ENCODE measurements at places on chromosomes 7 and 10.

- no peak for DNase-seq
Measured at GRCh38 chr10:101892782-101893391, 49.3 kb upstream of the KCNIP2 start.

GRCh38 chr7:17236171-17236570, 62.3 kb upstream of the AHR start:
- DNase-seq: no peak

DNA sequence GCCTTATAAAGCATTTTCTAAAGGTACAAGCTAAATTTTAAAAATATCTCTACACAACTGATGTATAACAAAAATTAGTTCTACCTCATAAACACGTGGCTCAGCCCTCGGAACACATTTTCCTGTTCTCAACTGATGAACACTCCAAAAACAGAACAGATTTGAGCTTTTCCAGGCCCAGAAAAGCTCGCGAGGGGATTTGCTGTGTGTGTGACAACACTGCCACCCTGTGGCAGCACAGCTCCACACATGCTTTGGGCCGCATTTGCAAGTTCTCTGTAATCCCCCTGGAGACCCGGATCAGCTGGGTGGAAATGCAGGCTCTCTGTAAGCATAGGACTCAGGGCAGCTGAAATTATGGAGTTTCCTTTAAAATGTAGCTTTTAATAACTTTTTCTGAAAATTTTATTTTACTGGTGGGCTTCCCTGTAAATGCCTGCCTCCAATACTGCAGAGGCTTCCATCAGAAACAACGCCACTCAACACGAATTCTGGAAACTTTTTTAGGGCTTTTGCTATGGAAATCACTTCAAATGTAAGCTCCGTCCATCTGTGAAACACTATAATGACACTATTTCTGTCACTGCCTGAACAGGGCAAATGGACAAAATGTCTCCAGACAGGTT, 155.5 kb downstream of the COBL start:
- DNase-seq: peak; percentile 4

GRCh38 chr10:132248455-132249225, 59.1 kb downstream of the STK32C start:
- peak; percentile 53 for DNase-seq

DNA sequence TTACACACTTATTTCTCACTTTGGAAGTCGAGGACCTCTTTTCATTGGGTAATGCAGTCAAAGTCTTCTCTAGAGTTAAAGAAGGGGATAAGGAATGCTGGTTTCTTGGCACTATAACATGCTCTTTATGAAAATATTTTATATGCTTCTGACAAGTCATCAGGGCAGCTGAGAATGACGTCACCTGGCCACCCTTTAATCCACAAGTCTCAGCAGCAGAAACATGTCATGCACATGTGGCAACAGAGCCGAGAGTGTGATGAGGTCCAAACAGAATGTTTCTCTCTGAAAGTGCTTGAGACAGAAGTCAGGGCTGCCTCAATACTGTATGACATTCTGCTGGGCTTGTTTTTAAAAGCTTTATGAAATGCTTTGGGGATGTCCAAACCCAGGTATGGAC, 63.5 kb upstream of the C10orf90 start:
- DNase-seq: no peak

GRCh38 chr10:86817246-86817645, 60.8 kb downstream of the BMPR1A start:
- DNase-seq: no peak

GRCh38 chr7:36863901-36864701, 139.8 kb upstream of the AOAH start:
- DNase-seq: peak; percentile 6

GRCh38 chr10:58044072-58044471, 223.6 kb downstream of the IPMK start:
- no peak for DNase-seq

GRCh38 chr10:74332398-74332797, 181.4 kb downstream of the ADK start:
- DNase-seq: no peak

- DNase-seq: no peak
Measured at GRCh38 chr10:84059526-84059925, 79.8 kb upstream of the GHITM start.

DNA sequence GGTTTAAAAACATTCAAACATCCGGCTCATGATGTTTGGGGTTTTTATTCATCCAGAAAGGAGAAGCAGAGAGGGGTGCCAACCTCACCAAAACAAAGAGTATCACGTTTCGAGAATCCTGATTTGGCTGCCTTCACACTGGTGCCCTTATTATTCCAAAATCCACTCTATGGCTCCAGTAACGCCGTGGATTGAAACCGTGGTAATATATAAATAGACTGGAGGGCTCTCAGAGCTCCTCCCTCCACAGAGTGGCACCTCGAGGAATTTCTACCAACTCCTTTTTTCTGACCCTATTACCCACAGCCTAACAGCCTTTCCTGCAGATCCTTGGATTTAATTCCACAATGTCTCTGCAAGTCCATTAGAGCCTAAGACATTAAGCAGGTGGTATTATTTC, 353.6 kb downstream of the CRPPA start:
- no peak for DNase-seq

GRCh38 chr10:75352650-75353049, 48.9 kb downstream of the ZNF503 start:
- no peak for DNase-seq

- DNase-seq: no peak
Measured at GRCh38 chr10:5480162-5480941, 19.0 kb downstream of the CALML5 start.

DNA sequence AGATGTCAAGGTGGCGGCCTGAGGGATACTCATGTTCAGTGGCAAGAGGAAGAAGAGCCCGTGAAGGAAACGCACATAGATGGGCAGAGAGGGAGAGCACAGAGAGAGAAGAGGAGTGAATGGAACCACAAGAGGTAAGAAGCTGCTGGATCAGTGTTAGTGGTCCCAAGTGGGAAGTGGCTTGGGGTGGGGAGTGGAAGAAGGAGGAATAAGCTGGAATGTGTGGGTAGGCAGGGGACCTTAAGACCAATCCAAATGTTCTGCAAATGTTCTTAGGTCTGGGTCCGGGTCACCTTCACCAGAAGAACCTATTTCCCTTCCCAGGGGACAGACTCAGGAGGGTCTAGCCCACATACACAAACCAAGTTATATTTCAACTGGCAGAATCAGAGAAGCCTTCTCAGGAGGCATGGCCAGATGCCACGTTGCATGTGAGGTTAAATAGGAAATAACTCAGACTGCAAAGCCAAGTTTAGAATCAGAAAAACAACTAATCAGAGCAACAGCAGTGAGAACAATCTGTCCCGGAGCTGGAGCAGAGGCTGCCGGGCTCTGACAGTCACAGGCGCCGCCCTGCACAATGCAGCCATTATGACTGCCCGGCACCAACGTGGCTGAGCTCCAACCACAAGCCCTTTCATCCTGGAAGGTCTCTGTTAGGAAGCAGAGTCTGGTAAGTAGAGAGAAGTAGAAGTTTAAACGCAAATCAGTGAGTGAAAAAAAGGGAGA, 78.6 kb upstream of the ARMC3 start:
- DNase-seq: no peak

- DNase-seq: no peak
Measured at GRCh38 chr10:9012312-9012711, 957.8 kb downstream of the GATA3 start.

DNA sequence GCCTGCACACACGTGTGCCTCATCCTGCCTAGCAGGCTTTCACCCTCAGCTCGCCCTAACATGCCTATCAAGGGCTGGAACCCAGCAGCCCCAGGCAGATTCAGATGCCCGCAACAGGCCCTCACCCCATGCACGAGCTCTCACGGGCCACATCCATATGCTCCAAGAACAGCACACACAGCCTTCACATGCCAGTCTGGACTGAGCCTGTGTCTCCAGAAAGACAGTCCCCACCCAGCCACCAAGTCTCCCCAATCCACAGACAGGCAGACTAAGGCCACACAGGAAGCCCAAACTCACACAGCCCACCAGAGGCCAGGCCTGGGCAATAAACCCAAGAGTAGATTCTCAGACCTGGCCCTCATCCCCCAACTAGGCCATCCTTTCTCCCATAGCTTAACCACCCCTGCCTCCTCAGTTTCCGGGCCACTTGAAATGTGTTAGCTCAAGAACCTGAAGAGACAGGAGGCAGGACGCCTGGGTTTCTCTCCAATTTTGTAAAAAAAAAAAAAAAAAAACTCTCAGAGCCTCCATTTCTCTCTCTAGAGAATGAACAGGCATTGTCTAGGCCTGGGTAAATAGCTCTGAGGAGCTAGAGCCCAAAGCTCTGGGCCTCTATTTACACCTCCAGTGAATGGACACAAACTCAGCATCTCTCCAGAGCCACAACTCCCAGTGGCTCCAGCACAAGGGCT, 6.8 kb downstream of the LDB1 start:
- no peak for DNase-seq

DNA sequence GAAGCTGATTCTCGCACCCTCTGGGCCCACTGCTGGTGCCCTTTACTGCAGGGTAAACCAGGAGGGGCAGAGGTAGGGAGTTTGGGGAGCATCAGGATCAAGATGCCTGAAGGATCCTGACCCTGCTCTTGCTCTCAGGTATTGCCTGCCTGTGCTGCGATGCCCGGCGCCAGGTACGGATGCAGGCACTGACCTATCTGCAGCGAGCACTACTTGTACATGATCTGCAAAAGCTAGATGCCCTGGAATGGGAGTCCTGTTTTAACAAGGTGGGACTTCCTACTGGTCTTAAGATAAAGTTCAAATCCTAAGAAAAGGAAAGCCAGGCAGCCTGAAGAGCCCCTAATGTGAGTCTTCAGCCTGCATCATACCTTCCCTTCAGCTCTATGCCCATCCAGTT, 16.1 kb upstream of the NFKB2 start:
- no peak for DNase-seq

DNA sequence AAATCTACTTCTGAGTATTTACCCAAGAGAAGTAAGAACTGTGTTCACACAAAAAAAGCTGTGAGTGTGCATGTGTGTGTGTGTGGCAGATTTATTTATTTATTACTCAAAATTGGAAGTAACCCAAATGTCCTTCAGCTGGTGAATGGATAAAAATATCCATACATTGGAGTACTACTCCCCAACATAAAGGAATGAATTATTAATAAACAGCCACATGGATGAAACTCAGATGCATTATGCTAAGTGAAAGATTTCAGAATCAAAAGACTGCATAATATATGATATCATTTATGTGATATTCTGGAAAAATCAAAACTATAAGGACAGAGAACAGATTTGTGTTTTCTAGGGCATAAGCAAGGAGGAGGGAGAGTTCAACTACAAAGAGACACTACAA, 47.1 kb upstream of the DNAH11 start:
- DNase-seq: no peak

DNA sequence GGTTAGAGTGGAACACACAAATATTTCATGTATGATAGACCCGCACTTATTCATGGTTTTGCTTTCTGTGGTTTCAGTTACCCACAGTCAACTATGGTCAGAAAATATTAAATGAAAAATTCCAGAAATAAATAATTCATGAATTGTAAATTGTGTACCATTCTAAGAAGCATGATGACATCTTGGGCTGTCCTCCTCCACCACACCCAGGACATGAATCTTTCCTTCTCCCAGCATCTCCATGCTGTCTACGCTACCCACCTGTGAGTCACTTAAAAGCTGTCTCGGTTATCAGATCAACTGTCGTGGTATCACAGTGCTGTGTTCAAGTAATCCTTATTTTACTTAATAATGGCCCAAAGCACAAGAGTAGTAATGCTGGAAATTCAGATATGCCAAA, 419.6 kb upstream of the NRP1 start:
- no peak for DNase-seq

- DNase-seq: no peak
Measured at GRCh38 chr7:5302577-5302976, 19.8 kb downstream of the SLC29A4 start.

GRCh38 chr7:138565451-138566114, 105.5 kb downstream of the TRIM24 start:
- no peak for DNase-seq

DNA sequence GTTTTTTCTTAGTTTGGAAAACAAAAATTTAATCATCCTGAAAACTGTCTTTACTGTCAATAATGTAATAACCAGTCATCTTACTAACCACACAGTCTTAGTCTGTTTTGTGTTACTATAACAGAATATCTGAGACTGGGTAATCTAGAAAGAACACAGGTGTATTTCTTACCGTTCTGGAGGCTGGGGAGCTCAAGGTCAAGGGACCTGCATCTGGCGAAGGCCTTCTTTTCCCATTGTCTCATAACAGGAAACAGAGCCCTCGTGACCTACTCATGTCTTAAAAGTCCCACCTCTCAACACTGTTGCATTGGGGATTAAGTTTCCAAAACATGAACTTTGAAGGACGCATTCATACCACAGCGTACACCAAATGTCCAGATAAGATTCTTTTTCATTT, 932.3 kb downstream of the CNTNAP2 start:
- DNase-seq: no peak

DNA sequence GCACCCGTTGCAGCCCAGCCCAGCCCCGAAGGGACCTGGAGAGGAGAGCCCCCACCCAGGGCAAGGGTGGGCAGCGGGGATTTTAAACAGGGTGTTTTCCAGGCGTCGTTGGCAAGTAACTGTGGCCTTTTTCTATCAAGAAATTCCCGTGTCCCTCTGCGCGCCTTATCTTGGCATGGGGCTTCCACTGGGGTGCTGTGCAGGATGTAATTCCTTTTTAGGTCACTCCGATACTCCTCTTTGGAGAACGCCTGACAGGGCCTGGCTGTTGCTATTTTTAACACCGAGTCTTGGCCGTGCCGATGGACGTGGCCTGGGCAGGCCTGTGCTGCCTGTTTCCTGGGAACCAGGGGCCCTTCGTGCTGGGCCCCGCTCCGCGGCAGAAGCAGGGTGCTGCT, 93.8 kb downstream of the INPP5A start:
- no peak for DNase-seq

GRCh38 chr10:78215645-78216044, 182.0 kb downstream of the RPS24 start:
- DNase-seq: no peak

DNA sequence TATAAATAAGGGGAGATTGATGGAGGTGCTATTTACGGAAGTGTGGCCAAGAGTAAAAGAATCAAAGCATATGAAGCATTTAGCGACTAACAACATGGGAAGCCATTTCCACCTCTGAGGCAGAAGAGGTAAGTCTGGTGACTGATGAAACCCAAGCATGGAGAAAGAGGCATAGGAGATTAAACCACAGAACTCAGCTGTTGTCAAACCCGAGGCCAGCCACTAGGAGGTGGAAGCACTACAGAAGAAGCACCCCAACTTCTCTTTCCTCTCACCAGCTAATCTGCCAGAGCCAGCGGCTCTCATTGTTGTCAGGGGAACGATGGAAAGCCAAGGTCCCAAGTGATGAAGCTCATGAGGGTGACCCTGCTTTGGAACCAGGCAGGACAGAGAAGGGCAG, 19.6 kb upstream of the CNTNAP2 start:
- DNase-seq: no peak
